GM04503 (cell line): ENCODE measurements at places on chromosomes 7 and 10.

DNA sequence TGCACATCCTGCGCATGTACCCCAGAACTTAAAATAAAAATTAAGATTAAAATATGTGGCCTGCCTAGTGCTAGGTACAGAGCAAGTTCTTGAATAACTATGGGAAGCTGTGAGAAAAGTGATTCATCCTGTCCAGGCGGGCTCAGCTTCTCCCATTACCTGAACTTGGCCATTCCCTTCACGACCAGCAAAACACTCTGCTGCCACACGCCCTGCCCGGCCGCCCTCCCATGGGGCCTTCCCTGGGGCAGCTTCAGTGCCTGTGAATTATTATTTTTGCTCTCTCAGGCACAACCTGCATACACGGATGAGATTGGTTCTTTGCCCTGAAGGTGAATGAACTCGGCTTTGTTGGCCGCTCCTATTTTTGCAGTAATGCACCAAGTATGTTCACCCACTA lies 209.2 kb upstream of the SHH start:
- no peak for DNase-seq

- no peak for DNase-seq
Measured at GRCh38 chr10:78856421-78856820, 212.3 kb upstream of the ZMIZ1 start.

GRCh38 chr7:44173911-44174693 lies 15.1 kb downstream of the GCK start:
- DNase-seq: no peak

GRCh38 chr7:137020351-137020750 lies 151.9 kb downstream of the CHRM2 start:
- no peak for DNase-seq

DNA sequence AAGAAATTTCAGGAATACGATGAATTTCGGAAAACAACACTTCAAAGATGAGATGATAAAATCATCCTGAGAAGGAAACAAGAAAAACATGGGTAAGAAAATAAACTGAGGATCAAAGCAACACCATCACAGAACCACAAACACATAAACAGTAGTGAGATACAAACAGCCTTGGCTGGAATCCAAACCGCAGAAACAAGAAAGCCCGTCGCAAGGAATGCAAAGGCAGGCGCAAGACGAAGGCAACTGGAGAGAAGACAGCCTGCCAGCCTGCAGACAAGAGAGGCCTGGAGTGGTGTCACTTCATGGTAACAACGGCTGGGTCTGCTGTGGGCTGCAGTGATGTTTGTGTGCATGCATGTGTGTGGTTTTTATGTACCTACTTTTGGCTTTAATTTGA lies 61.8 kb upstream of the DRGX start:
- DNase-seq: no peak

DNA sequence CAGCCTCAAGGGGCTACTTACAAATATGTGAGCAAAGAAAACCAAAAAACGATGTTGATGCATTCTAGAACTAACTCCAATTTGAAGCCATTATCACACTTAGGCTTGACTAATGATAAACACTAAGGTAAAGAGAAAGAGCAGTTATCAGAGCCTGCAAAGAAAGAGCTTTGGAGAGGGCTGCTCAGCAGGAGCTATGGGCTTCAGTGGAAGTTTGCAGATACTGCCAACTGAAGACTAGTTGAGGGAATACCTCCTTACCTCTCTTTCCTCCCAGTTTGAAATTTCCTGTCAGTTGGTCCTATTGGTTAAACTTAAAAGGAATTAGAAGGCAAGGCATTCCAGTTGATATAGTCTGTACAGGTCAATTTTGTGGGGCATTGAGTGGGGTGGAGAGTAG lies 498.1 kb upstream of the POT1 start:
- DNase-seq: no peak

- no peak for DNase-seq
Measured at GRCh38 chr10:29980084-29980483, 79.3 kb downstream of the JCAD start.

DNA sequence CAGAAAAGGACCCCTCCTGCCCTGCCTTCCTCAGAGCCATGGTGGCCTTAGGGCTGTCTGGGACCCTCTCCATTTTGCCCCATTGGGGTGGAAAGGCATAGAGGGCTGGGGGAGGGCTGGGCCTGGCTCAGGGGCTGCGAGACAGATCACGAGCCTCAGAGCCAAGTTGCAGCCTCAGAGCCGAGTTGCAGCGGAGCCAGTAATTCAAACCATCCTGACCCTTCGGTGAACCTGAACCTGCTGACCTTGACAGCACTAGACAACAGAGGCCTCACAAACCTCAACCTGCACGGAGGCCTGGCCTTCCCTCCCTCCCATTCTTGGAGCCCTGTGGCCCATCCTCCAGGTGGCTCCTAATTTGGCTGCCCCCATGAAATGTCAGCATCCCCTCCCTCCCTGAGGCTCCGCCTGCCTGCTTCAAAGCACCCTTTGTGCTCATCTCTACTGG lies 45.4 kb downstream of the PAX2 start:
- no peak for DNase-seq

DNA sequence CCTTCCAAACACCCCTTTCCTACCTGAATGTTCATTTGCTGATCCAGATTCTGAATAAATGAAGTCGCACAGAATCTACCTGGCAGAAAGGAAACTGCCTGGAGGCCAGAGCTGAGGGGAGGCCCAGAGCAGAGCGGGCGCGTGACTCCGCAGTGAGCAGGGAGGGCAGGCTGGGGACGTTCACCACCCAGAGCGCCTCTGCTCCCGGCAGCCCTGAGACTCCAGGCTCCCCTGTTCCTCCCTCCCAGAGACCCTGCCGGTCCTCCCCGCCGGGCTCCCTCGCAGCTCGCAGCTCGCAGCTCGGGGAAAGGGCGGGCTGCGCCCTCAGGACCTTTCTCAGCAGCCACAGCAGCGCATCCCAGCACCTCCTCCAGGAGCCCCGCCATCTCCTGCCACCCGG lies 176.7 kb upstream of the ZNF32 start:
- no peak for DNase-seq

DNA sequence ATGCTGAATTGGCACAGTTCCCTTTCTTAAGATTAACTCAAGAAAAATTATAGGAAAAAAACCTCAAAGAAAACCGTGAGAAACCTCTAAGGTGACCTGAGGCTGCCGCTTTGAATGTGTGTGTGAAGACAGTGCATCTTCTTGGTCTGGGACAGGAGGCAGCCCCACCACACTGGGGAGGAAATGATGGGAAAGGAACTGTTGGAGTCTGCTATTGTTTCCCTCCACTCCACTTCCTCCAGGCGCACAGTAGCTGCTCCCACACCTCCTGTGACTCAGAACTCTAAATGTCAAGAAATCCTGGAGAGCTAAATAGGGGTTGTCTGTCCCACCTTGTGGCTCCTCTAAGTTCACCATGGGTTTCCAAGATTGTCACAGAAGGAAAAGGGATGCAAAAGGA lies 179.4 kb downstream of the PDE1C start:
- DNase-seq: no peak

GRCh38 chr7:12504149-12504548 lies 66.4 kb upstream of the SCIN start:
- DNase-seq: no peak

DNA sequence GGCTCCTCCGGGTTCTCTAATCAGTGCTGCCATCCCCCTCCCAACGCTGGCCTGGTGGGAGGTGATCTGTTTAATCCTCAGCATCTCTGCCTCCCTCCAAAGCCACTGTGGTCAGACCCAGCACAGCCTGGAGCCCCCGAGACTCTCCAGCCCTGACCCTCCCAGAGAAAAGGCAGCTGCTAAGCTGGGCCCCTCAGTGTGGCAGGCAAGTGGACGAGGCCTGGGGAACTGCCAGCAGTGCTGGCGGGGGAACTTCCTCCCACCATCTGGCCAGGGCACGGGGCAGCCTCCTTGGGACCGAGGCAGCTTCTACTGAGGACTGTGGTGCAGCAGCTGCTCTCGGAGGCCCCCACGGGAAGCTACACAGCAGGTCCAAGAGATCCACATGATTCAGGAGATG lies 51.1 kb downstream of the DPYSL4 start:
- no peak for DNase-seq

- DNase-seq: no peak
Measured at GRCh38 chr10:78321000-78321399, 287.3 kb downstream of the RPS24 start.
